Activated naive CD8-positive, alpha-beta T cell treated with anti-CD3 and anti-CD28 coated beads, Interleukin-2, amount 50 U/mL, for 24 hours (primary cell): ENCODE measurements at places on chromosomes 13 and 19.

DNA sequence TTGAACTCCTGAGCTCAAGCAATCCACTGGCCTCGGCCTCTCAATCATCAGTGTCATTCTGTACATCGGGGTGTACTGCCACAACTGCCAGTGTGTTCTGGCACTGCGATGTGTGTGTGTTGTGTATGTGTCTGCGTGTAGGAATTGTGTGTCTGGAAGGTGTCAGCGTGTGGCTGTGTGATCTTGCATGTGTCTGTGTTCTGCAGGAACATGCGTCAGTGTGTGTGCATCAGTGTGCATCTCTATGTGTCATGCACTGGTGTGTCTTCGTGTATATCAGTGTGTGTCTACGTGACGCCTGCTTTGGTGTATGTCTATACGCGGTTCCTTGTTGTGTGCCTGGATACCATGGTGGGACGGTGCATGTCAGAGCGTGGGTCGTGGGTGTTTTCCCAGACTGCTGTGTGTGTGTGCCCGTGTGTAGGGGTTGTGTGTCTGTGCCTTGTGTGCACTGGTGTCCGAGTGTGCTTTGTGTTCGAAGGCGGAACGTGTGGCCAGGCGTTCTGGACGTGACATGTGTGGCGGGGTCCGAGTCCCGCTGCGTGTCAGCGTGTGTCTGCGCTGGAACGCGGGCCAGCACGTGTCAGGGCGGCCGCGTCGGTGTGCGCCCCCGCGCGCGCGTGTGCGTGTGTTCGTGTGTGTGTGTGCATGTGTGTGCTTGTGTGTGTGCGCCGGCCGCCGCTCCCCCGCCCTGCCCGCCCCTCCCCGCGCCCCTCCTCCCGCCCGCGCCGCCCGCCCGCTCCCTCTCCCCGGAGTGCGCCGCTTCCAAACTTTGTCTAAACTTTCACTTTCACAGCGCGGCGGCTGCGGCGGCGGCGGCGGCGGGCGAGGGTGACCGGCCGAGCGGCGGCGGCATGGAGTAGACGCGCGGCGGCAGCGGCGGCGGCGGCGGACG, at the start of gene NFIX:
NFIX (plus strand) TSS at position 775 of the 895 bp plus-strand sequence. CDS start 363 bp downstream, outside the sequence.
- peak; percentile 62 for DNase-seq

DNA sequence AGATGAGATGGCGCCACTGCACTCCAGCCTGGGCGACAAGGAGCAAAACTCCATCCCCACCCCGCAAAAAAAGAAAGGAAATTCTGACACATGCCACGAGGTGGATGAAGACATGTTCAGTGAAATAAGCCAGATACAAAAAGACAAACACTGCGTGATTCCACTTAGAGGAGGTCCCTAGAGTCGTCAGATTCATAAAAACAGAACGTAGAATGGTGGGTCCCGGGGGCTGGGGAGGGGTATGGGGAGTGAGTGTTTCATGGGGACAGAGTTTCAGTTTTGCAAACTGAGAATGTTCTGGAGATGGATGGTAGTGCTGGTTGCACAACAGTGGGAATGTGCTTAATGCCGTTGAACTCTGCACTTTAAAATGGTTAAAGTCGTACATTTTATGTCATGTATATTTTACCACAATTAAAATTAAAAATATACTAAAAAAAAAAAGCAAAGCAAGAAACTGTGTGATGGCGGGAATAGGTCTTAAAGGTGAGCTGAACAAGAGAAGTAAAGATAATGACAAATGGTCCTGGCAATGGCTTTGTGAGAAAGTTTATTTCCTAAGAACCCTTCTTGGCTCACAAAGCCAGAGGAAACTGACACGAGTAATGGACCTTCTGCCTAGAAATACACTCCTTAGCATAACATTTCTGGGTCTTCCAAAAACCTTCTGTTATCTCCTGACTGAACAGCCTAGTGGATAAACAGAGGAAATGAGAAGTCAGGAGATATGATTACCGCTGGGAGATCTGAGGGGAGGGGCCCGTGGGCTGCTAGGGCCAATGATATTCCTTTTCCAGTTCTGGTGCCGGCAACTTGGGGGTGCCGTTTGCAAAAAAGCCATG, 4.2 kb upstream of the SPC24 start:
- DNase-seq = no peak

DNA sequence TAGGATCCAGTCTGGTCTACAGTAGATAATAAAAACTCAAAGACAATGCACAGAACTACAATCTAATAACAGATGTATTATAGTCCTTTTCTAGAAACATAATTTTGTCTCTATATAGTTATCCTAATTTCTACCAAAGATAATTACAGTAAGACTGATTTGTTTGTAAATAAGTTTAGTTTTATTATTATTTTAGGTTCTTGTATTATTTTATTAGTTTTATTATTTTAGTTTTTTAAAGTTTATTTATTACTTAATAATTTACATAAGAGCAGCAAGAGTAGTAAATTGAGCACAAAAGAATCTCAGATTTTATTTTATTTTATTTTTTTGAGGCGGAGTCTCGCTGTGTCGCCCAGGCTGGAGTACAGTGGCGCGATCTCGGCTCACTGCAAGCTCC, 22.3 kb upstream of the ZNF227 start:
- DNase-seq = no peak

DNA sequence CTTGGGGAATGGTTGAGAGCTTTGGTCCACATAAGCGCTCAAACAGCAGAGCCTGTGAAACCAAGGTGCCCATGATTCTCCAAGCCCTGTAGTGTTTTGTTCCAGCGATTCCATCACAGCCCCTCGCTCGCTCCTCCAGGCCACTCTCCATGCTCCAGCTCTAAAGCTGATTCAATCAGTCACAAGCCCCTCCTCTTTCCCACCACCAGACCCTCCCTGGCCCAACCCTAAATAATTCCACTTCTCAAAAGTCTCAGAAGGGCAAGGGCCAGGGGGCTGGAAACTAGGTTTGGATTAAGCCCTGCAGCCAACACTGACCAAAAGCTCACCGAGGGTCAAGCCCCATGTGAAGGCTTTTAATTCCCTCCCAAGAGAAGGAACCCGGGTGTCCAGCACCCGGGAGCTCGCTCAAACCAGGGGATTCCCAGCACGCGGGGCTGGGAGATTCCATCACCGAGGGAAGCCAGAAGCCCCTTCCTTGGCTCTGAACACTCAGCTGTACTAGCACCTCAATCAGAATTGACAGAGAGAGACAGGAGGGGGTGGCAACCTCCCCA, 1.5 kb downstream of the ZNF296 start:
- no peak for DNase-seq

GRCh38 chr19:55704494-55705245, 29.6 kb downstream of the EPN1 start:
- DNase-seq = no peak

DNA sequence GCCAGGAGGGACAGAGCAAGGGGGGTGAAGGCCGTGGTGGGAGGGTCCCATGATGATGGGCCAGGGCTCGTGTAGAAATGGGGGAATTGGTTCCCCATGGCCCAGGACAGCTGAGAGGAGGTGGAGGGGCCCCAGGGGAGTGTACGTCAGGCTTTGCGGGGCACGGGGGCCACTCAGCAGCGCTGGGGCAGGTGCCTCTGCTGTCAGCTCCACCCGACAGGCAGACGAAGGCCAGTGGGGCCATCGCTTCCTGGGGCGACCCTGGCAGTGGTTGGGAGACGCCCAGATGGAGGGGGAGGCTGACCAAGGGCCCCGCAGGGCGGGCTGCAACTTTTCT, 1.9 kb upstream of the TEKTIP1 start:
- DNase-seq = no peak

DNA sequence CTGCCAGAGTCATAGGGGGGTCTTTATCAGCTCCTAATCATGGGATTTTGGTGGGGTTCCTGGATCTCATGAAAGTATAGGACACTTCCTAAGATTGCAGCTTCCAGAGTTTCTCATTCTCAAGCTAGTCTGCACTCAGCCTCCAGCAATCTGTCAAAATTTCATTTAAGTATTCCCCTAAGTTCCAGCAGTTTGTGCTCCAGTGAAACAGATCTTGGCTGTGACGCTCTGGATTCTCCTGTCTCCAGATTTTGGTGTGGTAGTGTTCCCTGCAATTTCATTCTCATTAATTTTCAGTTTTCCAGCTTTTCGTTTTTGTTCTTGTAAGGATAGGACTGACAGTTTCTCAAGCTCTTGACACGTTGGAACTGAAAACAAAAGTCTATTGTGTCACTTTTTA, 908.9 kb upstream of the MIR17HG start:
- no peak for DNase-seq

GRCh38 chr13:78829821-78830220, 170.9 kb upstream of the OBI1 start:
- no peak for DNase-seq
